ENCODE measurements at places on chromosomes 7 and 10.

GRCh38 chr10:67115972-67116371 is 190.1 kb downstream of the LRRTM3 start:
- DNase-seq, result no peak

GRCh38 chr10:3192856-3193635 is 20.5 kb upstream of the PITRM1 start:
- DNase-seq, result peak; percentile 41

- no peak for DNase-seq
Observed at GRCh38 chr10:69500864-69501468, 49.7 kb downstream of the TSPAN15 start.

GRCh38 chr7:155878674-155879073 is 66.4 kb upstream of the SHH start:
- no peak for DNase-seq

- peak; percentile 26 for DNase-seq
Observed at GRCh38 chr10:113267619-113268562, 285.0 kb upstream of the HABP2 start.

DNA sequence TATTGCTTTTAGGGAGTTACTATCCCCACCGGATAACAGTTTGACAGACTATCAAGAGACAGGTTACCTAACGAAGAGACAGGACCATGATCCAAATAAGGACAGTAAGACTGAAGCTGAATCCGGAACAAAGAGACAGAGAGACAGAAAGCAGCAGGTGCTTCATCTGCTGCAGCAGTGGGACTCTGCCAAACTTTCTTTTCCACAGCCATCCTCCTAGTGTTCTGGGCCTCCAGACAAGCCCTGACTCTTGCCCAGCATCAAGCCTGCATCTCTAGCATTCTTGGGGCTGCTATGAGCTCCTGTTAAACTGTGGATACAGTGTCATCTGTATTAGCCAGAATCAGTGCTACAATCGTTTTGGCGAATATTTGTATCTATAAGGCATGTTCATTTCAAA is 761.7 kb downstream of the GRID1 start:
- DNase-seq, result no peak

- no peak for DNase-seq
Observed at GRCh38 chr10:75696536-75696935, 265.1 kb downstream of the LRMDA start.

DNA sequence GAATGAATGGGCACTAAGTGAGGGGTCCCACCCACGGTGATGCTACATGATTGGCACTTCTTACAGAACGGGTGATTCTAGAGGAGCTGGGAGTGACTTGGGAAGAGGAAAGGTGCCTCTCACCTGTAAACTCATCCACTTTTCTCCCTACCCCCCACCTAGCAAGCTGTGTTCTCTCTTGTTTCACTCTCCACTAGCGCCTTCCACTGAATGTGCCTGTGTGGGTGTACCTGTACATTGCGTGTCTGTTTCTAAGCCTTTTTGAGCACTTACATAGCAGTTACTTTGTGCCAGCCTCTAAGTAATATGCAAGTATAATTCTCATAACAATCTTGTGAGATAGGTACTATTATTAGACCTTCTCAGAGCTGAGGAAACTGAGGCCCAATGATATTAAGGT is 133.7 kb upstream of the AGK start:
- no peak for DNase-seq

DNA sequence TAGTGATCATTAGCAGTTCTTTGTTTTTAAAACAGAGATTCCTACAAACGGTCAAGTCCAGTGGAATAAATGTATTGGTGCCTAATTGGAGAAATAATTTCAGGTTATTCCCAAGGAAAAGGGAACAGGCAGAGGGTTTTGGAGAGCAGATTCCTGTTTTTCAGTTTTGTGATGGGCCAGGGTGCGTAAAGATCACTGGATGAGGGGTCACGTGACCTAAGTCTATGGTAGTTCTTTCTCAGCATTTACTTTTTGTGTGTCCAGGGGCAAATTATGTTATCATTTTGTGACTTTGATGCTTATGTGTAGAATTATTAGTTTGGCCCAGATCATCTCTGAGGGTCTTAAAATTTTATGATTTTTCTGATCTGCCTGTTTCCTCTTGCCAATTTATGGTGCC is 15.2 kb downstream of the CHN2 start:
- DNase-seq, result no peak

- no peak for DNase-seq
Observed at GRCh38 chr10:478471-479245, 210.8 kb downstream of the DIP2C start.

DNA sequence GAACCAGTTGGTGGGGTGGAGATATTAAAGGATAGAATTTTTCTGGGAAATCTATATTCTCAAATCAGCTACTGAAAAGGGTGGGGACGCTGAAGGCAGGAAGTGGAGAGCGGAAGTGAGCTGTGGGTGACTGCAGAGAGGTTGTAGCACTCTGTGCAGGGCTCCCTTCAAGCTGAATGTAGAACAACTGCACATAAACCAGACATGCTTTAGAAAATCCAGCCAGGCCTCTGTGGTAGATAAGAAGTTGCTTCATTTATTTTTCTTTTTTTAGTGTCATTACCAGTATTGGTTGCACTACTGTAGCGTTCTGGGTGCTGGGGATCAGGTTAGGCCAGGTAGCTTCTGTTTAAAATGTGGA is 127.8 kb downstream of the CELF2 start:
- no peak for DNase-seq

DNA sequence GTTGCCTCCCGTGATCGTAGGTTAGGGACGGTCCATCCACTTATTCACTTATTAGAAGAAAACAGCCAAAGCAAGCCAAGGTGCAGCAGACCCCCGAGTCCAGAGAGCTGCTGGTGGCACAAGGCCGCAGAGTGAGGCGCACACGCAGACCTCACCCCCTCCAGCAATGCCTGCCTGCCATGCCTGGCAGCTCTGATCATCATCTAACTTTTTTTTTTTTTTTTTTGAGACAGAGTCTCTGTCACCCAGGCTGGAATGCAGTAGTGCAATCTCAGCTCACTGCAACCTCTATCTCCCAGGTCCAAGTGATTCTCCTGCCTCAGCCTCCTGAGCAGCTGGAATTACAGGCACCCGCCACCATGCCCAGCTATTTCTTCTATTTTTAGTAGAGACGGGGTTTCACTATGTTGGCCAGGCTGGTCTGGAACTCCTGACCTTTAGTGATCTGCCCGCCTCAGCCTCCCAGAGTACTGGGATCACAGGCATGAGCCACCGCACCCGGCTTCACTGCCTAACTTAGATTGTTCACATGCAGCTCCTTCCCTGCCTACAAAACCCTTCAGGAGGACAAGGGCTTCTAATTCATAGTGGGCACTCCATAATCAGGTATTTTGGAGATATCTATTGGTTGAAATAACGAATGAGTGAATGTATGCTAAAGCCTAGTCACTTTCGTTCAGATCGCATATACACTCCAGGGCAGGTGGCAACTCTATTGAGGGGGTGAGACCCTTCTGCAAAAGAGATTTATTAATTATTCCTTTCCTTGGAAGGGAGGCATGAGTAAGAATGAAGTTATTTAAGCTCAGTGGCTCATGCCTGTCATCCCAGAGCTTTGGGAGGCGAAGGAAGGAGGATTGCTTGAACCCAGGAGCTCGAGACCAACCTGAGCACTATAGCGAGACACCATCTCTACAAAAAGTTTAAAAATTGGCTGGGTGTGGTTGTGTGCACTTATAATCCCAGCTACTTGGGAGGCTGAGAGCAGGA is 15.9 kb downstream of the TRIM56 start:
- DNase-seq, result no peak

GRCh38 chr7:136870866-136871487 is 2.5 kb downstream of the CHRM2 start:
- DNase-seq, result no peak

GRCh38 chr10:56496186-56496486 is 135.1 kb upstream of the ZWINT start:
- no peak for DNase-seq

- DNase-seq, result no peak
Observed at GRCh38 chr10:43808136-43808535, 159.5 kb upstream of the ZNF32 start.

DNA sequence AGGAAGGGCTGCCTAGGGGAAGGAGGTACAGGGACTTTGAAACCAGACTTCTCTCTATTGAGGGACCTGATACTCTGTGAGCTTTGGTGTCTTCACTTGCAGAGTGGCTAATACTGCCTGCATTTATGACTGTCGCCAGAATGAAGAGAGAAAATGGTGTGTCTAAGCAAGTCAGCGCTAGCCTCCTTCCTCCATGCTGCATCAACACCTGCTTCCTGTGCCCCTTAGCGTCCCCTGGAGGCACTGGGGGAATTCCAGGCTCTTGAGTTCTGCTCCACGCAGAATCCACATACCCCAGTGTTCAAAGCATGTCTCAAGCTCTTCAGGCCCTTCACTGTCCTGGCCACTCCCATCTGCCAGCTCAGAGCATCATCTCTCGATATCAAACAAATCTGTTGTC is 140.5 kb downstream of the PKD1L1 start:
- DNase-seq, result no peak

- no peak for DNase-seq
Observed at GRCh38 chr10:132381741-132382140, 15.3 kb upstream of the PWWP2B start.

DNA sequence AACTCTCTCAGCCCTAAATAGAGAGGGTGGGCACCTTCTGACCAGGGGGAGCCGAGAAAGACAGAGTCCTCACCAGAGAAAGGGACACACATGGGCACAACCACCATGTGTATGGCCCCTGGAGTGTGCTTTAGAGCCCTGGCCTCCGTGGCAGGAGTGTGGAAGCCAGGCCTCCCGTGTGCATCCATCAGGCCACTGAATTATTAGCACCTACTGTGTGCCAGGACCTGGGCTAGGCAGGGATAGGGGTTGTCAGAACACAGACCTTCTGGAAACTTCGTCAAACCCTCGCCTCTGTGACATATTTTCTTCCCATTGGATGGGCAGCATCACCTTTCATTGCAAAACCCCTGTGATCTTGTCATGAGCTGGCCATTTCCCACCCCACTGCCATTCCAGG is 78.5 kb downstream of the ZMIZ1 start:
- no peak for DNase-seq

GRCh38 chr7:86653919-86654659 is 10.4 kb downstream of the GRM3 start:
- no peak for DNase-seq

DNA sequence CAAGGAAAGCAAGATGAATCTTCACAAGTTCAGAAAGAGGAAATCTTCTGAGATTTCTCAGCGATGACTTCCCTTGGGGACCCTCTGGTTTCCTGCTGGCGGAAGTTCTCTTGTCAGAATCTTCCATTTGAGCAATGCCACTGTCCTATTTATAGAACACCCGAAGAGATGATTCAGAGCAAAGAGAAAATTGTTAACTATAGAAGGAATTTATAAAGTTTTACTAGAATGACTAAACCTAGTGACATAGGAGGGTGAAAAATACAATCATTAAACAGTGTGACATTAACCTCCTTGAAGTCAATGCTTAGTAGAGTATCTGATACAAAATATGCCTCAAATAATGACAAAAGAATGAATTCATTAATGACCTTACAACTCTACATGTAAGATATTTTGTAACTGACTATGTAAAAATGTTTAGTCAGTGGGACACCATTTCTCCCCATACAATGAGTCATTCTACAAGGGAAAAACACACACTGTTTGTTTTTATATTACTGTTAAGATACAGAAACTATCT is 206.5 kb upstream of the CNTNAP2 start:
- no peak for DNase-seq

DNA sequence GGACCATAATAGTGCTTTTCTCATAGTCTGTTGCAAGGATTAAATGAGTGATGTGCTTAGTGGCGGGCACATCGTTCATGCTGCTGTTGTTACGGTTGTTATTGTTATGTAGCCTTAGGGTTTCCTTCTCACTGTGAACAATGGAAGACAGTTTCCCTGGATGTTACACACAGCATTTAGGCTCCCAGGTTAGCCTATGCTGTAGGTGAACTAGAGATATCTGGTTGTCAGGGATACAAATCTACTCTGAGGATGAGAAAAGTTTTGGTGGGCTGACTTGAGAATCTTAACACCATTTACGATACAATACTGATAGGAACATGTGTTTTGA is 14.7 kb downstream of the SH3PXD2A start:
- DNase-seq, result no peak

GRCh38 chr10:103739039-103739764 is 116.2 kb downstream of the SH3PXD2A start:
- peak; percentile 83 for DNase-seq

GRCh38 chr7:143929224-143929920 is 5.7 kb upstream of the OR2F2 start:
- DNase-seq, result no peak

- DNase-seq, result no peak
Observed at GRCh38 chr10:65968871-65969270, 957.0 kb upstream of the LRRTM3 start.

GRCh38 chr10:101244321-101245050 is 15.2 kb upstream of the LBX1 start:
- DNase-seq, result no peak

DNA sequence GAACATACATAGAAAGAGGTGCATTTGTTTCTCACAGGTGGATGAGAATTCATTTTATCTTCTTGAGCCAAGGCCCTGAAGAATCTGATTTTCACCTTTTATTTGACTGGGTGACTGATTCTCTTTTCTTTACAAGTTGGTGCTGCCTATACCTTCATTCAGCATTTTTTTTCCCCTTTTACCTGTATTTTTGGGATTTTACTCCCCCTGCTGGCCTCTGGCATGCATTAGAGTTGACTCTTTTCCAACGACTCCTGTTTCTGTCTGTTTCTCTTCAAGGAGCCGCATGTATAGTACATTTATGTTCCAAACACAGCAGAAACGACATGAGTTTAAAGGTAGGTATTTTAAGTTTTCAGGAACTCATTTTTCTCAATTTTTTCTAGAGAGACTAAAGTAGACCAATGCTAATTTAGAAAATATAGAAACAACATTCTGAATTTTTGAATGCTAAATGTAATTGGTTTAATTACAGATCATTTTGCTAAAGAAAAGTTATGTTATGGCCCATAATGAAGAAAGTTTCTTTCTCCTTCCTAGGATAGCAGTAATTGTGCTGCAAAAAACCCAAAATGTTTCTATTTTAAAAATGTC is 149.8 kb upstream of the HDAC9 start:
- DNase-seq, result no peak

All from amniotic stem cell (primary cell).